ENCODE measurements at places on chromosomes 1 and 21.
A peak's percentile ranks its signal among the peaks of the same experiment; 100 is the strongest.

- no peak for DNase-seq
These were observed 104.4 kb downstream of the GALNT2 start for GRCh38 chr1:230171356-230172015.

DNA sequence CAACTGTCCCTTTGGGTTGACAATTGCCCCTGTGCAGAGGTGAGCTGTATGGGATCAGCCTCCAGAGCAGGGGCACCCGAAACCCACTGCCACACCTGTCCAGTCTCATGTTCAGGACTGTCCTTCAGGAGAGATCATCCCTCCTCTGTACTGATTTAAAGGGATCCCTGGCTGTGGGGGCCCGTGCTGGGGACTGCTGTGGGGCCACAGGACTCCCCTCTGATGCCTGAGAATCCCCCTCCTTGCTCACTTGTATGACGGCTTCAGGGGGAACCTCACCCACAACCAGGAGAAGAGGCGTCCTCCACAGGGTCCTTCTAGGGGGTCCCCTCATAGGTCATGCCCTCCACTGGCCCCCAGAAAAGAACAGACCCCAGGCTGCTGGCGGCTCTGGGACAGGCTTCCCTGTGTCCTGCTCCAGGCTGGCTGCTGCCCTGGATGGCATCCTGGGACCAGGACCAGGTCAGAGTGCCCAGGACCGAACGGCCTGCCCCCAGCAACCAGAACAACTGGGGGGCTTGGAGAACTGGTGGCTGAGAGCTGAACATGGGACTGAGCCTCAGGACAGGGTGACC is 77.5 kb upstream of the ACTRT2 start:
- DNase-seq, result no peak

DNA sequence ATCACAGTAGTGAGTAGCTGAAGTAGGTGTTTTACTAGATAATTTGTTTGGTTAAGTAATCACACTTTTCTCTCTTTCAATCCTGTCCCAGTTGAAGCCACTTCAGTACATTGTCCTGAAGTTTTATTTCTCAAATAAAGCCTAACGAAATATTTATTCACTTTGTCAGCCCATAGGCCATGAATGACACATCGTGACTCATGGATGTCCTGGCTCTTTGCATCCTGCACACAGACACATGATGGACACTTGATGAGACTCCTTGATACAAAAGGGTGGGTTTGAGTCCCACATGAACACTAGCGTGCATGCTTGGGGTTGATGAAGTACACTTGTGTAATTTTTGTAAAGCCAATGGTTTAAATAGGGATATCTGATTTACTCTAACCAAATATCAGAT is 22.7 kb upstream of the LAMC2 start:
- DNase-seq, result peak; percentile 96

DNA sequence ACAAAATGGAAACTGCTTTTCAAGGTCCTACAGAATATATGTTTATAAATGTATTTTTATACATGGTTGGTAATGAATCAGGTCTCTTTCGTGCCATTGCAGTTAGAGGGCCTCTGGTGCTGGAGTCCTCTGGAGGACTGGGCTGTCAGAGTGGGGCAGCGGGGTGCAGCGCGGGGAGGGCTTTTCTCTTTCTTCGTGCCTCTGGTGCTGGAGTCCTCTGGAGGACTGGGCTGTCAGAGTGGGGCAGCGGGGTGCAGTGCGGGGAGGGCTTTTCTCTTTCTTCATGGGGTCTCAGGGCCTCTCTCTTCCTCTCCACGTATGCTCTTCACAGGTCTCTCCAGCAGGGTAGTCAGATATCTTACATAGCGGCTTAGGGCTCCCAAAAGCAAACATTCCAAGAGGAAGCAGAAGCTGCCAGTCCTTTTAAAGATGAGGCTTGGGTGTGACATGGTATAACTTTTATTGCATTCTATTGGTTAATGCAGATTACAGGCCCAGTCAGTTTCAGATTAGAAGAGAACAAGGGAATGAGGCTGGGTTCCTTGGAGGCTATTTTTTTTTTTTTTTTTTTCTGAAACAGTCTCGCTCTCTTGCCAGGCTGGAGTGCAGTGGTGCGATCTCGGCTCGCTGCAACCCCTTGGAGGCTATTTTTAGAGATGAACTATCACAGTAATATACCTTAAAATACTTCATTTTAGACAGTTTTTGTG is 13.1 kb downstream of the SDCCAG8 start:
- DNase-seq, result no peak

- peak; percentile 12 for DNase-seq
These were observed 23.5 kb downstream of the ANGPTL1 start for GRCh38 chr1:178847396-178847849.

Data from HS-27A (cell line).